ENCODE measurements at places on chromosomes 5 and 9.

- H3K36me3 ChIP-seq = no peaks in the 10 kb centered on the region
- peaks cover 6% of the 10 kb centered on the region for H3K27me3 ChIP-seq
- no peak overlapping the region for H3K4me3 ChIP-seq
- peaks cover 4% of the 10 kb centered on the region for H3K4me1 ChIP-seq
- DNase-seq = no peak
These were observed 76.0 kb downstream of the PDE4D start for GRCh38 chr5:59817536-59817935.

DNA sequence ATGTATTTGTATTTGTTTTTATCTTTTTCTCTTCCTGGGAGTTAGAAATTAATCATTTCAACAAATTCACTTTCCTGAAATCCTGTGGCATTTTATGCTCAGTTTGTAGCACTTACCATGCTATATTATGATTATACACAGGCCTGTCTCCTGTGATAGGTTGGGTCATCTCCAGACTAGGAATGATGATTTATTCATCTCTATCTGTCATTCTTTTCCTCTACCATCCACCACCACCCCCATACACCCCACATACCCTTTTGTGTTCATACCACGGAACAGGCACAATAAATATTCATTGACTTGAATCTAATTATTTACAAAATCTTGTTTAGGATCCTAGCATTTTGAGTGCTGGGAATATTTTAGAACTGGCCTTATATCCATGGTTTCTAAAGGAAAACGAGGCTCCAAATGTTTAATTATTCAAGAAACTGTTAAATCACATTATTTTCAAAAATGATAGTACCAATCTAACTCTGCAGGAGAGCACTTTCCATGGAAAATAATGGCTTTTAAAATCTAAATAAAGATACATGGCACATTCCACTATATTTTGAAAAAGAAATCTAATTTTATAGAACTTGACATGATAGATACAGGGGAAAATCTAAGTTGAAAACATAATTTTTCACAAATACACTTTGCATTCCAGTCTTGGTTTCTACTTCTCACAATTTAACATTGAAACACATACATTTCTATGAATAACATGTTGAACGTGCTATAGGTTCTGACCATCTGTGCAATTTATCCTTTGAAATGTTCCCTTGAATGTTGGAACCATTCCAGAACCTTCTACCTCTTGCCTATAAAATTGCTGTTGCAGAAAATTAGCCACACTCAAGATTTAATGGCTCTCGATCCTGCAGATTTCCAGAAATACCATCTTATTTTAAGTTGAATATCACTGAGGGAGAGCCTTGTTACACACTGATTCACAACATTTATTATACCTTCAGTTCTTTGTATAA, 89.3 kb downstream of the STARD4 start:
- H3K36me3 ChIP-seq = no peaks in the 10 kb centered on the region
- no peak for DNase-seq
- H3K27me3 ChIP-seq = no peaks in the 10 kb centered on the region
- no peak overlapping the region for H3K4me3 ChIP-seq

GRCh38 chr9:16482764-16483163, 387.7 kb downstream of the BNC2 start:
- no peaks in the 10 kb centered on the region for H3K36me3 ChIP-seq
- no peak overlapping the region for H3K27ac ChIP-seq

DNA sequence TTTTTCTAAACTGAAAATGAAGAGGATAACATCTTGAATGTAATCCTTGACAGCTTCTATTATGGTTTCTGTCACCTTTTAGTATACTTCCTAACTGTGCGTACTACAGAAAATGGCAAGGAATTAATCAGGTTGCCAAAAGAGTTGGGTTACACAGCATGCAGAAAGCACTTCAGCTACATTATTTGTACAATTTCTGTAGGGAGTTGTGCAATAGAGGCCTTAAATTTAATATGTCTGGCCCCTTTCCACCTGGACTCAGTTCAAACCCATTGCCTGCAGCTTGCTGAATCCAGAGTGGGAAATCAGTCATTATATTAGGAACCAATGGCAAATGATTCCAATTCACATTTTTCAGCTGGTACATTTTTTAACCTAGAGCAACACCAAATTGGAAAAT, 549.7 kb downstream of the CSNK1G3 start:
- peaks cover 7% of the 10 kb centered on the region for H3K27me3 ChIP-seq
- H3K4me3 ChIP-seq = no peak overlapping the region
- peaks cover 51% of the 10 kb centered on the region for H3K4me1 ChIP-seq
- DNase-seq = no peak

DNA sequence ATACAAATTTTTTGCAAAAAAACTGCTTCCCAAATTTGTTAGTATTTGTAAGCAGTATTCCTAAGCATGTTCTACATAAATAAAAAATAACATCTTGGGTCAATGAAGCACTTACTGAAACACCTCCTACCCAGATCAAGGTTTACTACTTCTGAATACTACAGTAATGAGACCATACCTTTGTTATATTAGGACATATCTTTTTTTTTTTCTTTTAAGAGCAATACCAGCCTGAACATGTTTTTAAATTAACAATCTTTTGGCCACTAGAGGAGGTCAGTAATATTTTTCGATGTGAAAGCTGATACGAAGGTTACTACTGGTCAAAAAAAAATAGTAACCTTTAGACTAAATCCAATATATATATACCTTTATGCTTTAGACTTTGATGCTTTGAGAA, 72.7 kb downstream of the CERT1 start:
- no peak overlapping the region for H3K27ac ChIP-seq
- no peaks in the 10 kb centered on the region for H3K27me3 ChIP-seq
- no peaks in the 10 kb centered on the region for H3K4me1 ChIP-seq
- no peak overlapping the region for H3K4me3 ChIP-seq
- DNase-seq = no peak
- peaks cover 24% of the 10 kb centered on the region for H3K36me3 ChIP-seq
